ENCODE measurements at places on chromosomes 16 and 17.

DNA sequence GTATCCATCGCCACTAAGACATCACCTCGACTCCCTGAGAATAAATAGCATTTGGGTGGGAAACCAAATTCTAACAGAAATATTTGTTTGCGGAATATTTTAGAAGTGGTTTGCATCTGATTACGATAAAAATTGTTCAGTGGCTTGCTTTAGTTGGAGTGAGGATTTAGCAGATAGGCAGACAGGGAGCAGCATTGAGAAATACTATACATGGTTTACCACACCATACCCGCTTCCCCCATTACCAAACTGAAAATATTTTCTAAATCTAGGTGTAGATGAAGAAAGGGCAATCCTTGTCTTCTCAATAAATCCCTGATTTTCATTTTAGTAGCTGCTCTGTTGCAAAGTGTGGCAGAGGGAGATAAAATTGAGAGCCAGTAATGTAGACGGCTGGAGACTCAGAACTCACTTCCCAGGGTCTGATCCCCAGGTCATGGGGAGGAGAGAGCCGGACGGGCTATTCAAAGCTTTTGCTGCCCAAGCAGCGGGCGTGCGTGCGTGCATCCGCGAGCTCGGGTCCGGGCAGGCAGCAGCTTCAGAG, 808 bp upstream of the BAHCC1 start:
- DNase-seq, result no peak

DNA sequence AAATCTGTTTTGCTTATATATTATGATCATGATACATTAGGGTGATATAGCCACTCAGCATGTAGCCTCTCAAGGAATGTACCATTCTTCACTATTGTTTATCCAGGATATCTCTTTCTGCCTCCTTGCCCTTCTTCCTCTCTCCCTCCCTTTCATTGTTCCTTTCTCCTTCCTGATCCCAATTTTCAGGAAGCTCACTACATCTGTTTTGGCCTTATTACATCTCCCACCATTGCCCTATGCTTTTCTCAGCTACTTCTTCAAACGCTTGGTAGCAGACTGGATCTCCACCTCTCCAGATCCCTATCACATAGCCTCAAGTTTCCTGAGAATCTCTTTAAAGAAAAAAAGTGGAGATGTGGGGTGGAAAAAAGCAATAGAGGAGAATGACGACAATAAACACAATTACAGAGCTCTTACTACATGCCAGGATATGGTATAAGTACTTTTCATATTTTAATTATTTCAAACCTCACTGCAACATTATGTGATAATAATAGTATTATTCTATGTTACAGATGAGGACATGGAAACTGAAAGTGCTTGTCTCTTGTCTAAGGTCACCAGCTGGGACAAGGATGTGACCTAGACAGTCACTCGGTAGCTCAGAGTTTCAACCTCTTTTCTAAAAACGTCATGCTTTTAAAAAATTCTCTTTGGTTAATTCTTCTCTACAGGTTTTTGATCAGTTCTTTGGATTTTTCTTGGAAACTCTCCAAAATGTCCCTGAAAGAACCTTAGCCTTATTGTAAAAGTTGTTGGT, 959.1 kb downstream of the CDH11 start:
- no peak for DNase-seq

DNA sequence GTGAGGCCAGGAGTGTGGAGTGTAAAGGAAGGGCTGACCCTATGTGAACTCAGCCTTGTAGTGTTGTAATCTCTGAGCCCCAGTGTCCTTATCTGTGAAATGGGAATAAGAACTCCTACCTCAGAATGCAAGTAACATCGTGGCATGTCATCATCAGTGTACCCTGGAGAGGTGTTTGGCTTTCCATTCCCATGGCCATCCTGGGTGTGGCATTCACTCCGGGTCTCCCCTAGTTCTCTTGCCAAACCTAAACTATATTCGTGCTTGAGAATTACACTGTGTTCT, 1.9 kb downstream of the NXPH3 start:
- DNase-seq, result no peak

- no peak for DNase-seq
Measured at GRCh38 chr17:74670329-74670728, 42.4 kb downstream of the CD300LF start.

- peak; percentile 32 for DNase-seq
Measured at GRCh38 chr17:29143894-29144293, 36.3 kb downstream of the MYO18A start.

- DNase-seq, result no peak
Measured at GRCh38 chr16:12659871-12660270, 143.8 kb downstream of the CPPED1 start.

- no peak for DNase-seq
Measured at GRCh38 chr17:19904924-19905323, 37.2 kb upstream of the ULK2 start.

DNA sequence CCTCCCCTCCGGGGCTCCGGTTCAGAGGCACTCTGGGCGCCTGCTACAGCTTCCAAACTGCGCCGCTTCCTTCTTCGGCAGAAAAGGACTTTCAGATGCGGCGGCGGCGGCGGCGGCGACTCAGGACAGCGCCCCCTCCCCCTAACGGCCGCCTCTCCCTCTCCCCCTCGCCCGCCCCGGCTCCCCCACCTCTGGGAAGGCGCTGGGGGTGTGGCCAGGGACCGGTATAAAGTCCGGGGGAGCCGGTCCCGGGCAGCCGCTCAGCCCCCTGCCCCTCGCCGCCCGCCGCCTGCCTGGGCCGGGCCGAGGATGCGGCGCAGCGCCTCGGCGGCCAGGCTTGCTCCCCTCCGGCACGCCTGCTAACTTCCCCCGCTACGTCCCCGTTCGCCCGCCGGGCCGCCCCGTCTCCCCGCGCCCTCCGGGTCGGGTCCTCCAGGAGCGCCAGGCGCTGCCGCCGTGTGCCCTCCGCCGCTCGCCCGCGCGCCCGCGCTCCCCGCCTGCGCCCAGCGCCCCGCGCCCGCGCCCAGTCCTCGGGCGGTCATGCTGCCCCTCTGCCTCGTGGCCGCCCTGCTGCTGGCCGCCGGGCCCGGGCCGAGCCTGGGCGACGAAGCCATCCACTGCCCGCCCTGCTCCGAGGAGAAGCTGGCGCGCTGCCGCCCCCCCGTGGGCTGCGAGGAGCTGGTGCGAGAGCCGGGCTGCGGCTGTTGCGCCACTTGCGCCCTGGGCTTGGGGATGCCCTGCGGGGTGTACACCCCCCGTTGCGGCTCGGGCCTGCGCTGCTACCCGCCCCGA, at the start of gene IGFBP4:
Gene IGFBP4, plus strand, starts transcription at position 255 of the 792 bp plus-strand sequence. Its CDS starts 286 bp downstream, at position 541.
- DNase-seq, result peak; percentile 80

DNA sequence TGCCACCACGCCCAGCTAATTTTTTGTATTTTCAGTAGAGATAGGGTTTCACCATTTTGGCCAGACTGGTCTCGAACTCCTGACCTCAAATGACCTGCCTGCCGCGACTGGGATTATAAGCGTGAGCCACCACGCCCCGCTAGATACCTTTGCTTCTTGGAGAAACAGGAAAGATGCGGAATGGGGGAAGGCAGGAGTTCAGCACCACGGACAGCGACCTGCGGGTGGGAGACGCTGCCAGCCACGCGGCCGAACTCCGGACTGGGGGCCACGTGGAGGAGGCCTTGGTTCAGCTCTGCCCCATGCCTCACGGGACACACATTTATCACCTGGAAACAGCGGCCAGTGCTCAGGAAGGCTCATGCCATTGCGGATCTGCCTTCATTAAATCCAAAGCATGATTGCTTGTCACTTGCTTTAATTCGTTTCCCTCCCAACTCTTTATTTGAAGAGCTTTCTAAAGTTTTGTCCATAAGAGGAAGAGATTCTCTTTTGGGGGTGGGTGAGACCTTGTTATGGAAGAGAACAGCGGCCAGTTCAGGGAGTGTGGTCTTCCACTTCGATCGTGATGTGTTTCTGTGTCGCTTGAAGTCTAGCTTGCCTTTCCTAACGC, 219.9 kb downstream of the ENGASE start:
- DNase-seq, result peak; percentile 51

GRCh38 chr16:23594186-23594585, 1.9 kb downstream of the NDUFAB1 start:
- no peak for DNase-seq

DNA sequence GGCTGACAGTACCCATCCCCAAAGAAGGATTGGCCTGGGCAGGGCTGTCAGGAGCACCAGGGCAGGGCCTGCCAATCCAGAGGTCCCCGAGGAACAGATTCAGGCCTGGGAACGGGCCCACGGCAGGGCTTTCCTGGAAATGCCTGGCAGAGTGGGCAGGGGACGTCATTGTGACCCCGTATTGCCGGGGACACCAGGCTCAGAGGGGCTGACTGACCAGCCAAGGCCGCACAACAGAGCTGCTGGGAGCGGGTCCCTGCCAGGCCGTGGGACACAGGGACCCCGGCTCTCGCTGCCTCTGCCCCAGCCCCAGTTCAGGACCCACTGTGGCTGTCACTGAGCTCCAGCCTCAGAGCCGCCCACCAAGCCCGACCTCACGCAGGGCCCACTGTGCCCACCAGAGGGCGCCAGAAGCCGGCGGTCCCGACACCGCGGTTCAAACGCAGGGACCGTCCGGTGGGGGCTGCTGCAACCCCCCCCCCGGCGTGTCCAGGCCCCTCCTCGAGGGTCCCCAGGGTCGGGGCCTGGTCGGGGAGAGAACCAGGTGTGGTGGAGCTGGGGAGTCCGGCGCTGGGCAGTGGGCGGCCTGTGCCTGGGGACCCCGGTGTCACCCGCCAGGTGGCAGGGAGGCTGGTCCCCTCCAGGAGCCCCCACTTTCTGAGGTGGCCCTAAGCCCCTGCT, 15.2 kb upstream of the SSTR5 start:
- DNase-seq, result peak; percentile 80

Data from stimulated activated CD4-positive, alpha-beta T cell treated with anti-CD3 and anti-CD28 coated beads, Interleukin-15, amount 100 ng/mL, for 24 hours (primary cell).